ENCODE measurements at places on chromosomes 5 and 9. TPM values are rescaled to one million over a fixed set of nuclear protein-coding genes. Genes with fewer than 3 reads are reported as not detected.

GRCh38 chr5:143920772-143921171 is 108.8 kb downstream of the HMHB1 start:
- no peak for DNase-seq

DNA sequence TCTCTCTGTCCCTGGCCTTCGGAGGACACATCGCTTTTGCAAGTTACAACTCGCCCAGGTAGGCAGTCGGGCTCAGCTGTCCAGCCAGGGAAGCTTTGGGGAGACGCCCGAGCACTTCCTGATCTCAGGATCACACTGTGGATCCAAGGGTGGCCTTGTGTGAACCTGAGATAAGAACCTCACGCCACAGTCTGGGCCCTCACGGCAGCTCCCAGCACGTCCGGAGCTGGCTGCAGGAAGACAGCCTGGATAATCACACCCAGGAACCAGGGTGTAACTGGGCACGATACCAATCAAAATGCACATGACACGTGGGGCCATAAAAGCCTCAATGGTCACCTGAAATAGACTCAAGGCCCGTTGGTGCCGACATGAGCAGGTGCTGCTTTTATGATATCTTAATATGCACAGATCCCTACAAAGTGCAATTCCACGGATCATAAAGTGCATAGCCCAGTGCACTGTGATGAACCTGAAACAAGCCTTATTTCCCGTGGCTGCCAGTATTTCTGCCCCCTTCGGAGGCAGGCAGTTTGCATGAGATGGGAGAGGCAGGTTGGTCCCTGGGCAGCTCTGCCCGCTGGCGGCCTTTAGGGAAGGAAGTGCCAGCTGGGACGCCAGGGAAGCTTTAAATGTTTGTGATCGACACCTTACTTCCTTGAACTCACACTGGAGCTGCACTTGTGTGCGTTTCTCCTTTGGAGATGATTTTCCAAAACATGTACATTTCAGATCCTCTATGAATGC is 14.5 kb downstream of the SLC6A18 start:
- DNase-seq = no peak

DNA sequence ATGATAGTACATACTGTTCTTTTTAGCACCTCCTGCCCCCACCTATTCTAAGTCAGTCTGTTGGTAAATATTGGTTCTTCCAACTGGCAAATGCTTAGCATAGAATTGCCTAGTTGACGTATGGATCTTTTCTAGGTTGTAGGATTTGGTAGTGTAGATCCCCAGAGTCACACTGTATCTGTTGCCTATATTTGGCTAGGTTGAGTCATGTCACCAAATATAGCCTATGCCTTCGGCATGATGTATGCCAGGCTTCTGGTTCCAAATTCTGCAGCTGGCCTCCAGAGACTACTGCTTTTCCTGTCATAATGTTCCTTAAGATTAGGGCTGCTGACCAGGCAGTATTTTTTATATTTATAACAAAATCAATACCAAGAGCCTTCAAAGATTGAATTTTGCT is 38.2 kb downstream of the CPEB4 start:
- DNase-seq = no peak

- no peak for DNase-seq
Measured at GRCh38 chr5:35672995-35673394, 55.3 kb downstream of the SPEF2 start.

DNA sequence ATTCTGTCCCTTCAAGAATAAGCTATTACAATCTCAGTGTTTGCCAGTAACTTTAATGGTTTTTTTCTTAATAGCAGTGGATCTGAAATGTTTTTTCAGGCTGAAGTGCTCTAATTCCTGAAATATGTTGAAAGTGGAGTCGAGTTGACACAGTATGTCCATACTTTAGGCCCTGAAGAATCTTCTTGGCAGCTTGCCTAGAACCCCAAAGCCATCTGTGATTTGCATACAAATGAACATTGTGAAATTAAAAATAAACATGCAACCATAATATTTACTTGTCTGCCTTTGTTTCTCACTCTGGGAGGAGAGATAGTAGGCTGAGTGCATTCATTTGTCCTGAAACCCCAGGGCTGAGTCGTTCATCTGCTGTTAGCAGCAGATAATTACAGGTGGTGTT is 152.7 kb downstream of the ADCY2 start:
- no peak for DNase-seq

- DNase-seq = no peak
Measured at GRCh38 chr9:137128158-137128861, 10.6 kb upstream of the GRIN1 start.

GRCh38 chr9:72588336-72588735 is 66.9 kb downstream of the TMC1 start:
- no peak for DNase-seq

- no peak for DNase-seq
Measured at GRCh38 chr9:97673922-97674321, 23.2 kb downstream of the XPA start.

DNA sequence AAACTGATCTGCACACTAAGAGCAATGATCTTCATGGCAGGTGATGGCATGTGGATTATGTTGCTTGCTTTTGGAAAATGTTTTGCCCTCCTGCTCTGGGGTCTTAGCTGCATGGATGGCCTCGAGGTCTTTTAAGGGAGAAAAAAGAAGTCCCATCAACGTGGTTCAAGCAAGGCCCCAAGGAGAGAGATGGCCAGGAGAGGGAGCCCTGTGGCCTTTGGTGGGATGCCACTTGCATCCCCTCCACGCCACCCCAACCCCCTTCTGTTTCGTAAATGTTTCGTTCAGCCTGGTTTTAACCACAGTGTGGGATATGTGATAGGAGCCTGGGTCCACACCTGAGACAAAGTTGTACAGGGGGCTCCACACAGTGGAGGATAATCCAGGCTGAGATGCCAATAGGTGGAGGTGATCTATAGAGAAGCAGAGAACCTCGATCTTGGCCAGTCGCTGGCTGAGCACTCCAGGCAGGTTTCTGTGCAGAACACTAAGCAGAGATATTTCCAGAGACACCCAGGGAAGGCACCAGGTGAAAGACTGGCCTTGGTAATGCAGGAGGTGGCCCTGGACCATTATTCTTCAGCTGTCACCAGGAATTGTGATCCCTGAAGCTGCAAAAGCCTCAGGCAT is 25.8 kb upstream of the FRRS1L start:
- DNase-seq = no peak

DNA sequence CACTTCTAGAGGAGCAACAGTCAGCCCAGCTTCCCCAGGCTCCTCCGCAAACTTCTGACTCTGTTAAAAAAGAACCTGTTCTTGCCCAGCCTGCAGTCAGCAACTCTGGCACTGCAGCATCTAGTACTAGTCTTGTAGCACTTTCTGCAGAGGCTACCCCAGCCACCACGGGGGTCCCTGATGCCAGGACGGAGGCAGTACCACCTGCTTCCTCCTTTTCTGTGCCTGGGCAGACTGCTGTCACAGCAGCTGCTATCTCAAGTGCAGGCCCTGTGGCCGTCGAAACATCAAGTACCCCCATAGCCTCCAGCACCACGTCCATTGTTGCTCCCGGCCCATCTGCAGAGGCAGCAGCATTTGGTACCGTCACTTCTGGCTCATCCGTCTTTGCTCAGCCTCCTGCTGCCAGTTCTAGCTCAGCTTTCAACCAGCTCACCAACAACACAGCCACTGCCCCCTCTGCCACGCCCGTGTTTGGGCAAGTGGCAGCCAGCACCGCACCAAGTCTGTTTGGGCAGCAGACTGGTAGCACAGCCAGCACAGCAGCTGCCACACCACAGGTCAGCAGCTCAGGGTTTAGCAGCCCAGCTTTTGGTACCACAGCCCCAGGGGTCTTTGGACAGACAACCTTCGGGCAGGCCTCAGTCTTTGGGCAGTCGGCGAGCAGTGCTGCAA is 72.8 kb downstream of the NUP214 start:
- DNase-seq = no peak

- no peak for DNase-seq
Measured at GRCh38 chr5:100731768-100732167, 171.3 kb downstream of the ST8SIA4 start.

GRCh38 chr5:92835712-92836111 is 745.3 kb downstream of the NR2F1-AS1 start:
- DNase-seq = no peak

DNA sequence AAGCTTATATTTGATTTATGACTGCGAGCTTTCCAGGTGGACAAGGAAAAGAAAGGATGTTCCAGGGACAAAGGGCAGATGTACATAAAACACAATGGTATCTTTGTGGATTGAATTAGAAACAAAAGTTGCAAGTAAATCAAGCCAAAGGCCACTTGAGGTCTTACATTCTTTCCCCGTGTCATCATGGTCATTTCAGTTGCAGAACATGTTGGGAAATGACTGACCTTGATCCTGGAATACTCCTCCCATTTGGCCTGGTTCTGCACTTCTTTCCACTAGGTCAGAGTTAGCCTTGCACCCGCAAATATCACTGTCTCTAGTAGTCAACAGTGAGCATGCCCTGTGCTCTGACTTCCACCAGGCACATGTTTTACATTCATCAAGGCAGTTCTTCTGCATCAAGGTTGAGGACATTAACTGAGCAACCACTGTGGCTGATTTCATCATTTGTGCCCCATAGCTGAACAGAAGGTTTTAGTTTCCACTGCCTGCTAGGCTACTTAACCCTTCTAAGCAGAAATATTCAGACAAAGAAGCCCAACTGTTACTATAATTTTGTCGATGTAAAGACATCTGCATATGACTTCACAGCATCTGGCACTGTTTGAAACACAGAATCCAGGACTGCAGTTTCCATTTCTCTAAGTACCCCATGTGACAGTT is 1161.7 kb upstream of the DMAC1 start:
- DNase-seq = peak; percentile 48

- DNase-seq = no peak
Measured at GRCh38 chr5:178213003-178213461, 8.7 kb downstream of the HNRNPAB start.

DNA sequence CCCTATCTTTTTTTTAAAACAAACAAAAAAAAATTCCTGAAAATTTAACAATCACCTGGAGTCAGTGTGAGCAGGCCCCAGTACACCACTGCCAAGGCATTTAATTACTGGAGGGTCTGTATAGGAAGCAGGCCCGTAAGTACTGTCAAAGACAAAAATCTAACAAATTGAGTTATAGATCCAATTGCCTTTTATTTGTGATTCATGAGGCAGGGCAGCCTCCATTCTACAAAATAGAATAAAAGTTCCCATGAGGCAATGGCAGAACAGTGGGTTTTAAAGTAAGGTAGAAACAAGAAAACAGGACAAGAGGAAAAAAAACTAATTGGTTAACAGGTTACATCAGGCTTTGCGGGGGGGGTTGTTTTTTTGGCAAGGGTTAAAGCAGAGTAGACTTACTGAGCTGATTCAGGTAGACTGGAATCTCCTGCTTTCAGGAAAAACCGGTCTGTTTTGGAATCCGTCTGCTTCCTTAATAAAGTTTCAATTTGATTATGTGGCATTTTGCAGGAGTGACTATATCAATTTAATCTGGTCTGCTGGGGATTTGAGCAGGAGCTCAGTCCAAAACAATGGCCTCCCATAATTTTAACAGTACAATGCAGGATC is 48.9 kb downstream of the AUH start:
- DNase-seq = no peak

DNA sequence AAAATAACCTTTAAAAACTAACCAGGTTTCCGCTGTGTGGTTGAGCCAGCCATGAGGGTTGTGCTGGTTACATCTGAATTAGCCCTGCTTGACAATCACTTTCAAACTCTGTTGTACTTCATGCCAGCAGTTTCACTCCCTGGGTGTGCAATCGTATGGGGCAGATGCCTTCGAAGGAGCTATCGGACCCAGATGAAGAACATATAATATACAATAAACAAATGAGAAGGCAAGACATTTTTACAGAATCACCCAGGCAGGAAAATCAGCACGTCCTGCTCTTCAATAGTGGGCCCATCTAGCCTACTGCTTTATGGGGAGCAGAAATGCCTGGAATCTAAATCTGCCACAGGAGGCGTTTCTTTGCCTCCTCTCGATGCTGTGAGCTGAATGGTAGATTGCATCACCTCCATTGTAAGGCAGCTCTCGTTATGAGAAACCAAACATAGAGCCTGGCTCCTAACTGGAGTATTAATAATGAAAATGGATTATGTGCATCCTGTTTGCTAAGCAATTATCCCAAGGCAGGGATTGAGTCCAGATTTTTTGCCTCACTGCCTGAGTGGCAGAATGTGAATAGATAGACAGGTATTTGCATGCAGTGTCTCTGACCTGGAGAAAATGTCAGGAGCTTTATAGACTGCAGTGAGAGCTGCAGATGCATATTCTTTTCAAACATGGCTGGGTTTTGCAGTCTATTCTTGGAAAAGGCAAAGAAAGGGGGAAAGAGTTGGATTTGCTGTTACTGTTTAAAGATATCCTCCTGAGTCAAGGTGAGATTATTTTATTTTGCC is 143.3 kb upstream of the SMARCA2 start:
- no peak for DNase-seq

DNA sequence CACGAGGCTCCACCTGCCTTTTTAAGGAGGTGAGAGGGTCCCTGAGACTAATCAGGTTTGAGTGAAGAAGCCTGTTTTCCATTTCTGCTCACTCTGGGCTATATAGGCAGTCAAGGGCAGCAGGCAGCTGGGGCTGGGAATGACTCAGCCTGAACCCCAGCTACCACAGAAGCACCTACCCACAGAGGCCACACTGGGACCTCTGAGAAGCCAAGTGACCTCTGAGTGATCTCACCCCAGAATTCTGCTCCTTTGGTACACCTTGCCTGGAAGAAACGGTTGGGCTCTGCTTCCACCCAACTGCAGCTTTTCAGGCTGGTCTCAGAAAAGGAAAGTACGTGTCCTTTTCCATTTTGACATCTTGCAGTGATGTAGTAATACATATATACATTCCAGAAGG is 6.8 kb downstream of the FAM219A start:
- no peak for DNase-seq

DNA sequence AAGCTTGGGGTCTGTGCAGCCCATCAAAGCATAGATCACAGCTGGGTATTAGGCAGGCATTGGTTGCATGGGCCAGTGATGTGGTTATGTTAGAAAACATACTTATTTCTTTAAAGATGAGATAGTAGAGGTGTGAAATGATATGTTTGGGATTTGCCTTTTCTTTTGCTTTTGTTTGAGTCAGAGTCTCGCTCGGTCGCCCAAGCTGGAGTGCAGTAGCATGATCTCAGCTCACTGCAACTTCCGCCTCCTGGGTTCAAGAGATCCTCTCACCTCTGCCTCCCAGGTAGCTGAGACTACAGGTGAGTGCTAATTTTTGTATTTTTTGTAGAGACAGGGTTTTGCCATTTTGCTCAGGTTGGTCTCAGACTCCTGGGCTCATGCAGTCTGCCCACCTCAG is 84.8 kb downstream of the PDE6A start:
- no peak for DNase-seq

- DNase-seq = no peak
Measured at GRCh38 chr5:82984786-82985735, 92.1 kb downstream of the TMEM167A start.

Gene ALDOB
- total RNA-seq = not detected

Gene ZBTB5
- 5.3 TPM for total RNA-seq

Gene SH2D3C
- 8.3 TPM for total RNA-seq

Gene CCIN
- not detected for total RNA-seq

Gene ADGRD2
- not detected for total RNA-seq

Gene AFAP1L1
- 29.7 TPM for total RNA-seq

Gene WDR31
- total RNA-seq = 6.9 TPM

Gene CCDC192
- not detected for total RNA-seq

Gene FAM78A
- 11.9 TPM for total RNA-seq

Gene C5orf58
- total RNA-seq = not detected

Gene KCTD16
- not detected for total RNA-seq

All from psoas muscle (tissue), 8 donors.